PC-3 (cell line): ENCODE measurements at places on chromosomes 7 and 10. TPM values are rescaled to one million over a fixed set of nuclear protein-coding genes. Genes with fewer than 3 reads are reported as not detected.

GRCh38 chr10:28463676-28464395, 69.1 kb upstream of the WAC start:
- DNase-seq, result no peak

DNA sequence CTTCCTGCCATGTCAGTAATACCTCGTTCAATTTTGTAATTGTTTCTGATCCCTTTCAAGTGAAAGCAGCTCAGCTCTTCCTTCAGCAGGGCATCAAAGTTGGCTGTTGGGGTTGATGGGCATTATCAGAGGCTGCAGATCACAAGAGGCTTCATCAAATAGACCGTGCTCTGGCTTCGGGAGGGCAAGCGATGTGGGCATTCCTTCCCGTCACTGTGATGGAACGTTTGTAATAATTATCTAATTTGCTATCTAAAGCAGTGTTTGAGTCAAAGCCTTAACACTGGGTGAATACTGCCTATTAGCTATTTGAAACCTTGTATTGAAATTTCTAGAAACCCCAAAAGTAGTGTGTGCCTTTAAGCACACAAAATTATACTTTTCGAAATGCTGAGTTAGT, 170.1 kb downstream of the OTUD1 start:
- no peak for DNase-seq

GRCh38 chr10:72980348-72980747, 25.7 kb upstream of the PLA2G12B start:
- DNase-seq, result no peak

SLC18A3 gene
- not detected in 2 replicates for total RNA-seq
